ENCODE measurements at places on chromosomes 7 and 10.

DNA sequence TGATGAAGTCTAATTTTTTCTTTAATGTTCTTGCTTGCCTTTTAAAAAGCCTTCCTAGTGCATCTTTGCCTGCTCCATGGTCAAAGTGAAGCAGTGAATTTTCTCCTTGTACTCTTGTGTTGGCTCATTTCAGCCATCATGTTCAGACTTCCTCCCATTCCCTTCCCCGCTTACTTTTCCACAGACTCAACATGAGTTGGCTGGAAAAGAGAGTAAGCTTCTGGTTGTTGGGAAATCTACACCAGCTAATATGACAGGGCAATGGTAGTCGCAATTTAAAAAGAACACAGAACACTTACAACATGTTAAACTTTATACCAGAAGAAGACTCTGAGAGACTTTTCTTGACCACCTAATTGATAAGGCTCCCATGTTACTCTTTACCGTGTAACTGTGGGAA, 24.3 kb upstream of the PDK4 start:
- DNase-seq, result no peak

DNA sequence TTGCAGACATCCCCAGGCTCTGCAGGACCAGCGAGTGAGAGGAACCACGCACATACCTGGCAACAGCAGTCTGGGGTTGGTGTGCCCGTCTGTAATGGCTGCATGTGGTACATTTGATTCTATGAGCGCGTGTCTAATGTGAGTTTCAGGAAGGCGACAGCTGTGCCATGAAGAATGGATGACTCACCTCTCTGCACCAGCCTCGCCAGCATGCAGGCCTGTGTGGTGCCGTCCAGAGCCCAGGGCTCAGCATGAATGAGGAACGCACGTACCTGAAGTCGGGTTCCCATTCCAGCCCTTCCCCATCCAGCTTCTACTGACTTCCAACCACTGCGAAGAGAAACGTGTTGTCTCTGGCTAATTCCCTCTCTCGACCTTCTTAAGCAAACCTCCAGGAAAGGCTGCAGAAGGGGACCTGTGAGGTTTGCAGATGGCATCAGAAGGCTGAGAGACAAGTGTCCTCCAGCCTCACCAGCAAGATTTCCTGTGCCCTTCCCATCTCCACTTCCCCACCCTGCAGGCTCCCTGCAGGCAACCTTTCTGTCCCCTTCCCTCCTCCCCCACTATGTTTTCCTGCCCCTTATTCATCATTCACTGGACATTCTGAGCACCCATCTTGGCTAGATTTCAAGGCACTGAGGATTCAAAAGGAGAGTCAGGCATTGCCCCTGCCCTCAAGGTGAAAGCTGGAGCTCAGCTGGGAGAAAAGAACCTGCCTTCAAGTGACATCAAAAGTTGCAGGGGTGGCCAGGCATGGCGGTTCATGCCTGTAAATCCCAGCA, 54.3 kb downstream of the ASB13 start:
- no peak for DNase-seq

GRCh38 chr7:130363026-130363847, 17.1 kb upstream of the CPA1 start:
- no peak for DNase-seq

GRCh38 chr7:9097565-9098060, 664.2 kb downstream of the NXPH1 start:
- DNase-seq, result no peak

DNA sequence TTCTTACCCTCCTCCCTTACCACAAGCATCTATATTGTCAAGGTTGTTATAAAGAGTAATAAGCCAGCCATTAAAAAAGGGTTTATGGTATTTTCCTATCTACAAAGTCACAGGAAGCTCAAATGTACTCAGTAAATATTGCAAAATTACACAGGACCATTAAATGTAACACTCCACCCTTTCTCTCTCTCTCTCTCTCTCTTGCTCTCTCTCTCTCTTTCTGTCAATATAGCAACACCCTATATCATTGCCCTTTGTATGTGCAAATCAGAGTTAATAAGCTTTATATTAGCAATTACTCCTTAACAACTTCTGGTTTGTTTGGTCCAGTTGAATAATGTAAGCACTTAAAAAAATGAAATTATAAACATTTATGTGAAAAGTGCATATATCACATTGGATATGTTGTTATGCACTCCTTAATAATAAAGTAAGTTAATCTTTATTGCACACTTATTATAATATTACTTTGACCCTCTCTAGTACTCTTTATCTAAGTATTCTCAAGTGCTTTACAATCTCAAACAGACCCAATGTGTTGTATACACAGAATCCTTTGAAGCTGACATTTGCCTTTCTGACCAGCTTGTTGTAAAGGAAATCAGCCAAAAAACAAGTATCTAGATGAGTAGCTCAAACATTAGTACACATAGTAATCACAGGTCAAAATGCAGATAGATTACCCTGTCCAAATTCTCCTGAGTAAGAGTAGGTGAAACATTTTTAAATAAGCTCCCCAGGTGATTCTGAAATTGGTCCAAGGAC, 93.2 kb downstream of the CFTR start:
- DNase-seq, result no peak

Data from CD4-positive, alpha-beta T cell treated with Interleukin-4 for 1 hour (primary cell).